LoVo (cell line): ENCODE measurements at places on chromosomes 6 and 20.

- DNase-seq, result no peak
Observed at GRCh38 chr20:55500130-55500529, 505.2 kb downstream of the CBLN4 start.

- DNase-seq, result no peak
Observed at GRCh38 chr20:50469176-50469723, 40.9 kb upstream of the PTPN1 start.

- no peak for DNase-seq
Observed at GRCh38 chr6:105557291-105557690, 154.4 kb upstream of the PREP start.

GRCh38 chr6:137968901-137969300, 101.8 kb downstream of the TNFAIP3 start:
- no peak for DNase-seq

DNA sequence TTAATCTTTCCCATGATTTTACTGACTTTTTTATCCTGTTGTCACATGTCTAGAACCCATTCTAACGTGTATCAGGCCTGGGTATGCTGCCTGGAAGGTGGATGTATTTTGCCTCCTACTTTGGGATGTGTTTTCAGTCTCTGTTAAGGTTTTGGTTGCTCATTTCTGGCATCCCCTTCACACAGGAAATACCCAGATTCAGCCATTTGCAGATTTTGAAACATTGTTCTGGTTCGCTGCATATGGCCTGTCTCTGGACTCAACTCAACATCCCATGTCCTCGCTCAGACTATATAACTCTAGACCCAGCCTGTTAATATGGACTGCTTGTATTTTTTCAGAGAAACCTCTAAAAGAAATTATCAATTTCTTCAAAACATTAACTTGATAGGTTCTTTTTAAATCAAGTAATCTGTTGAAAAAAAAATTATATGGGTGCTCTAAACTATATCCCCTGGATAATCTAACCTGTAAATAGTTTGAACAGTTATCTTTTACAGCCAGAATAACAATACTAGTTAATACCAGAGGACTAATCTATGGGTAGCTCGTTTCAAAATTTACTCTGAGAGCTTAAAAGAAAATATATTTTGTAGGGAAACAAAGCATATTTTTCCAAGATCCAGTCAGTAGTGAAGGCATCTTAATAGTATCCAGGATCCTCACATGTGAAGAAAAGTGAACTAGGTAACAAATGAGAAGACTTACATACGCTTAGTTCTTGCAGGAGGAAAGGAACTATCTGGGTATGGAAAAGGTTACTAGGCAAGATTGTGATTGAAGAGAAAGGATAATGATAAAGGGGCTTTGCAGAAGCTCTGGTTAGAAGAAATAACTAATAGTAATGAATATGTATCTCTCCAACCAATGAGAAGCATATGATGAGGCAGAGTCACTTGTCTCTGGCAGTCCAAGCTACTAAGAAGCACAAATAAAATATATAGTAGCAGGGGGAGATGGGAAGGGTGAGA, 23.4 kb upstream of the HLA-DQB1 start:
- no peak for DNase-seq

DNA sequence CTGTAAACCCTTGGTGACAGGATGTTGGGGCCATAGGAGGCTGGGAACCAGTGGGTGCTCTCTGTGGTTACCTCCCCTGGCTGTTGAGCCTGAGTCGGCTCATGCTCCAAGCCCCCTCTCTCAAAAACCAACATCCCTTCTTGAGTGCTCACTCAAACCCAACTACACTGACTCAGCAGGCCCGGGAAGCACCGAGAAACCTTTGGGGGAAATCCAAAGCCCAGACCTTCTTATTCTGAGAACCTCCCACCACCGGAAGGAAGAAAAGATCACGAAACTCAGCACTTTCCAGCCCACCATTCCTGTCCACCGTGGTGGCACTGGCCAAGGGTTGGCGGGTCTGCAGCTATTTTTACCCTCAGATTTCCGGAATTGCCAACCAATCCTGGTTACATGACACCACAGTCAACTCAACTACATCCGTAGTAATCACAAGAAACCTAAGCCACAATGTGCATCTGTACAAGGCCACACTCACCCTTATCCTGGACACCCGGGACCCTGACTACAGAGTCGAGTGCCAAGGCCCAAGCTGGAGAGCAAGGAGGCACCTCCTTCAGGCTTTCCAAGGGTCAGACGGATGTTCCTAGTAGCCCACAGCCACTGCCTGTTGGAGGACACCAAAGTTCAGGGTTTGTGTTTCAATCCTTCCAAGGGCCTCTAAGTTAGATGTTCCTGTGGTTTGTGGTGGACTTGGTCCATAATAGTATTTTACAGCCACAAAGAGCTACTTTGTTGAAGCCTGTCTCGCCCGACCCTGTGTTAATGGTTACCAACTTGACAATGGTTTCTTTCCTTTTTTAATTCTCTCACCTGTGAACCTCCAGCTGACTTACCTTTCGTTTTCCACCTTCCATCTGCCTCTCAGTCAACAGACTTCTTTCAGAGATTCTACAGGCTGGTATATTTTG, 317.0 kb downstream of the CDC5L start:
- DNase-seq, result no peak

GRCh38 chr20:21302664-21303060, 469 bp upstream of the XRN2 start:
- DNase-seq, result no peak

GRCh38 chr6:128713461-128713860, 169.5 kb upstream of the LAMA2 start:
- no peak for DNase-seq

DNA sequence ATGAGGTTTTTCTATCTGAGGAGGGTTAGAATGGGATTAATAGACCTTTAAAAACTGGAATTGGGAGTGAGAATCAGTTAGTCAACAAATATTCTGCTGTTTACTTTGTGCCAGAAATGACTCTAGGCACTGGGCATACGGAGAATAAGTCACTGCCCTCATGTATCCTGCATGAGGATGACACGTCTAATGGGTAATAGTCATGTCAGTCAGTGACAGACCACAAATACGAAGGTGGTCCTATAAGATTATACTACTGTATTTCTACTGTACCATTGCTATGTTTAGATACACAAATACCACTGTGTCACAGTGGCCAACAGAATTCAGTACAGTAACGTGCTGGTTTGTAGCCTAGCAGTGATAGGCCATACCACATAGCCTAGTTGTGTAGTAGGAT, 30.7 kb downstream of the ZFAND3 start:
- no peak for DNase-seq

DNA sequence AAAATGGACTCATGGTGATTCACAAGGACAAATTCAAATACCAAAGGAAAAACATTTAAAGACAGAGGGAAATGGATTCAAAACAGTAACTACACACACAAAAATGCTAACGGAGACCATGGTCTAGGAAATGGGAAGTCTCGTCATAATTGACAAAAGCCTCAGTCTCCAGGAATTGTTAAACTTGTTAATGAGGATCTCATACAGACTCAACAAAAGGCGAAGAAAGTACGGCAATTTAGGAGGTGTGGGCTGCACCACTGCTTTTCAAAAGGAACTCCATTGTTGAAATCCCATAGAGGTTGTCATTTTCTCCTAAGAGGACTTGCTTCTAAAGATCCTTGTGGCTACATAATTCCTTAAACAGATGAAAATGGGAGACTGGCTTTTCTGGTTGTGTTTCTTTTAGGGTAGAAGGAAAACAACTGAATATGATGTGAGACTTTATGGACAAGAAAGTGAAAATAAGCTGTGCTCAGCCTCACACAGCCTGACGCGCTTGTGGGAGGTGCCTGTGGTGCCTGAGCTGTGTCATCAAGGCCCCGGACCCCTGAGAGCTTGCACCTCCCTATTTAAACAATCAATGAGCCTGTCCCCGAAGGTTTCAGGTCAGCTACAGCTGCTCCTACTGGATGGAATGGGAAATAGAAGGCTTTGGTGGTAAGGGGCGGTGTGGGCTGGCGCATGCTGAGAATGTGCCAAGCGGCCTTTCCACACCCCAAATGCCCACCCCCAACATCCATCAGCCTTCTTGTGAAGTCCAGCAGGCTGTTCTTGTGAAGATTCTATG, 2.5 kb upstream of the CLDN20 start:
- no peak for DNase-seq

DNA sequence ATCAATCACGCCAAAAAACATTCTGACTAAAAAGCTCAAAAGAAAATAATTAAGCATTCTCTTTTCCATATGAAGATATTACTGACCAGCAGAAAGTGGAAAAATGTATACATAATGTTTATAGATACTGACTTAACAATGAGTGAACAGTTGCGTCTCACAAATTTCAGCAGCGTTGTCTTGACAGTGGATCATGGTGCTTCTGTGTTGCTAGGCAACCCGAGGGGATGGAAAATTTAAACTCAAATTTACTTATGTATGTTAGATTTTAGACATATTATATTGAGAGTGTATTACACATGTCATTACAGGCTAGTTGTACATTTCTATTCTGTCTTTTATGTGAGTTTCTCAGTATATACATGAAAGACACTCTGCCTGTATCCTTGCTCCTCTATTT, 110.2 kb downstream of the LAMA2 start:
- no peak for DNase-seq

DNA sequence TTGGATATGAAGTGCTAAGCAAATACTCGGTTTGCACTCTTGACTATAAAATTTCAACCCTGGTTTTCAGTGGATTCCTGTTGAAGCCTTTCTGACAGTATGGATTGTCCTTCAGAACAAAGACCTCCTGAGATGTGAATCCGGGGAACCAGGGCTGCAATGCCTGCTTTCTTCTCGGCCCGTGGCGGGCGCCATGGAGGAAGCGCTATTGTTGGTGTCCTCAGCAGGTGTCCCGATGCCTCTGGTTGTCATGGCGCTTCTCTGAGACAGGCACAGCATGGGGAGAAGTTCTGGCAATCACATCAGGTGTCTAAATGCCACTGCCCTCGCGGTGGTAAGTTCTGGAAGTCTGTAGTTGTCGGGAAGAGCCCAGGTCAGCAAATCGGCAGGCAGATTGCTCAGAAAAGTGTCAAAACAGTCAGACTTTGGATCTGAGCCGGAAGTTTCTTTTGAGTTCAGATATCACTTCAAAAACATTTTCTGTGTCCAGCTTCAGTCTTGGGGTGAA, 188.5 kb downstream of the CDH4 start:
- DNase-seq, result no peak

DNA sequence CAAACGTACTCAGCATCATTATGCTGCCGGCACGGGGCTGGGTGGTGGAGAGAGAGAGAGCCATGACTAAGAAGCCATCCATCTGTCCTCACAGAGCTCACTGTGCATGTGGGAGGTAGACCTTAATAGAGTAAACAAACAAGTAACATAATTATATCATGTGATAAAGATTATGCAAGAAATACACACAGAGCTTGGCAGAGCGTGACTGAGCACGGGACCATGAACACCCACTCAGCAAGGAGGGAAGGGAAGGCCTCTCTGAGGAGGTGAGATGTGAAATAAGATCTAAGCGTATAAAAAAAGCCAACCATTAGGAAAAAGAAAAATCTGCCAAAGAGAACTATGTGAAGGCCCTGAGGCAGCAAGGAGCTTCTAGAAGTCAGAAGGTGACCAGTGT, 207.5 kb downstream of the PTPRT start:
- no peak for DNase-seq

DNA sequence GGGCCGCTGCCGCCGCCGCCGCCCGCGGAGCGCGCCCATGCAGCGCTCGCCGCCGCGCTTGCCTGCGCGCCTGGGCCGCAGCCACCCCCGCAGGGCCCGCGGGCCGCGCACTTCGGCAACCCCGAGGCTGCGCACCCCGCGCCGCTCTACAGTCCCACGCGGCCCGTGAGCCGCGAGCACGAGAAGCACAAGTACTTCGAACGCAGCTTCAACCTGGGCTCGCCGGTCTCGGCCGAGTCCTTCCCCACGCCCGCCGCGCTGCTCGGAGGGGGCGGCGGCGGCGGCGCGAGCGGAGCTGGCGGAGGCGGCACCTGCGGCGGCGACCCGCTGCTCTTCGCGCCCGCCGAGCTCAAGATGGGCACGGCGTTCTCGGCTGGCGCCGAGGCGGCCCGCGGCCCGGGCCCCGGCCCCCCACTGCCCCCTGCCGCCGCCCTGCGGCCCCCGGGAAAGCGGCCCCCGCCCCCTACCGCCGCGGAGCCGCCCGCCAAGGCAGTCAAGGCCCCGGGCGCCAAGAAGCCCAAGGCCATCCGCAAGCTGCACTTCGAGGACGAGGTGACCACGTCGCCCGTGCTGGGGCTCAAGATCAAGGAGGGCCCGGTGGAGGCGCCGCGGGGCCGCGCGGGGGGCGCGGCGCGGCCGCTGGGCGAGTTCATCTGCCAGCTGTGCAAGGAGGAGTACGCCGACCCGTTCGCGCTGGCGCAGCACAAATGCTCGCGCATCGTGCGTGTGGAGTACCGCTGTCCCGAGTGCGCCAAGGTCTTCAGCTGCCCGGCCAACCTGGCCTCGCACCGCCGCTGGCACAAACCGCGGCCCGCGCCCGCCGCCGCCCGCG, 730 bp downstream of the INSM1 start:
- DNase-seq, result no peak

DNA sequence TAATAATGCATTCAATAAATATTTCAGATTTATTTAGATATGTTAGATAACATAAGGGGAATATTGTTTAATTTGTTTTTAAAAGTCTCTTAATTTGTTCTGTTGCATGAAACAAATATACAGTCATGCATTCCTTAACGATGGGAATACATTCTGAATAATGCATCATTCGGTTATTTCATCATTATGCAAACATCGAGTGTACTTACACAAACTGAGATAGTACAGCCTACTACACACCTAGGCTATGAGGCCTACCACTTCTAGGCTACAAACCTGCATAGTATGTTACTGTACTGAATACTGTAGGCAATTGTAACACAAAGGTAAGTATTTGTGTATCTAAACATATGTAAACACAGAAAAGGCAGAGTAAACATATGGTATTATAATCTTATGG, 118.7 kb downstream of the EPHA7 start:
- no peak for DNase-seq

- no peak for DNase-seq
Observed at GRCh38 chr6:155400654-155400965, 55.0 kb downstream of the NOX3 start.

DNA sequence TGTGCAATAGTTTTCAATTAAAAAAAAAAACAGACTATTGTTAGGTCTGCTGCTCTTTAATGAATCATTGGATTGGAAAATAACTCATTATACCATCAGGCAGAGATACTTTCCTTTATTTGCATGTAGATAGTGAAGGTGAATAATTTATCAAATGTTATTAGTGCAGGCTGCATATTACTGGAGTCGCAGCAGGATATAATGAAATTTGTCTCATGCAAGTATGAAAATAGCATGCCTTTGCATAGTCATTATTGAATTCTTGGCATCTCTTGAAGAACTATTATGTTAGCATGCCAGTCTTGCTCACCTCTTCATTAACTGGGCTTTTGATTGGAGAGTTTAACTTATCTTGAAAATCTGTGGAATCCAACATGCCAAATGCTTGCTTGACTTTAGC, 241.7 kb downstream of the CDKAL1 start:
- no peak for DNase-seq

DNA sequence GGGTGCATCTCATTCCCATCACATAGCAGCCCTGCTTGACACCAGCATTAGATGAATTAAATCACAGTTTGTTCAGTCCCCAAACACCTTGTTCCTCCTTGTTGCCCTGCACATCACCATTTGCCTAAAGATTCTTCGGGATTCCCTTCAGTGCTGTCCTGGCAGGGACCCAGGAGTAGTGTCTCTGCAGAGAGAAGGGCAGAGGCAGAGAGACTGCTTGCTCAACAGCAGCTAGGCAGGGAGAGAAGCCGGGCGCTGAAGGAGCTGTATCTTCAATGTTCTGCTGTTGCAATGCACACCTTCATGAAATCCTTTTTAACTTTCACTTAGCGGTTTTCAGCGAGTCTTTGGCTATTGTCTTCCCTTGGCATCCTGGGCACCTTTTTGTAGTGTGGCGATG, 362.9 kb downstream of the FARS2 start:
- no peak for DNase-seq
